ENCODE measurements at places on chromosomes 16 and 17.

DNA sequence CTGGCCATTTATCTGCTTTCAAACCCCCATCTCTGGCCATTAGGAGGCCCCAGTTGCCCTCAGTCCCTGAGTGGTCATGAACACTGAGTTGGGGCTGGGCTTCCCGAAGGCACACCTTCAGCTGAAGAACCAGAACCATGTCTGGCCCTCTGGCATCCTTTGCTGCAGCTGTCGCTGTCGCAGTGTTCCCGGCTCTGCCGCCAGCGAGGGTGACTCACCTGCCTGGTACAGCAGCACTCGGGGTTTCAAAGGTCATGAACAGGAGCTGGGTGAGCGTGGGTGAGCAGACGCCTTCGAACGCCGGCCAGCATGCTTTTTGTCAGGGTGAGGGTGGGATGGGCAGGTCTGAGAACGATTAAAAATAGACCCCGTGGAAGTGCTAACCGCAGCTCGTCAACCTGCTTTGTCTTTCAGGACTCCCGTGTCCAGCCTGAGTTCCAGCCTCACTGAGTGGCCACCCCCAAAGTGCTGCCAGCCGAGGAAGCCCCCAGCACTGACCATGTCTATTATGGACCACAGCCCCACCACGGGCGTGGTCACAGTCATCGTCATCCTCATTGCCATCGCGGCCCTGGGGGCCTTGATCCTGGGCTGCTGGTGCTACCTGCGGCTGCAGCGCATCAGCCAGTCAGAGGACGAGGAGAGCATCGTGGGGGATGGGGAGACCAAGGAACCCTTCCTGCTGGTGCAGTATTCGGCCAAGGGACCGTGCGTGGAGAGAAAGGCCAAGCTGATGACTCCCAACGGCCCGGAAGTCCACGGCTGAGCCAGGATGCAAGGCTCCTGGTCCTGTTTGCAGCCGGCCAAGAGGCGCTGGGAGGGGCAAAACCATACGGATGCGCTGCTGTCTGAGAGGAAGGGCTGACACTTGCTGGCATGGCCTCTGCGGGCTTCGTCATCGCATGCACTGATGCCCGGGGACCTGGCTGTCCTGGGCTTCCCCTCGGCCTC lies 7.6 kb downstream of the SNN start:
- no peak for DNase-seq

DNA sequence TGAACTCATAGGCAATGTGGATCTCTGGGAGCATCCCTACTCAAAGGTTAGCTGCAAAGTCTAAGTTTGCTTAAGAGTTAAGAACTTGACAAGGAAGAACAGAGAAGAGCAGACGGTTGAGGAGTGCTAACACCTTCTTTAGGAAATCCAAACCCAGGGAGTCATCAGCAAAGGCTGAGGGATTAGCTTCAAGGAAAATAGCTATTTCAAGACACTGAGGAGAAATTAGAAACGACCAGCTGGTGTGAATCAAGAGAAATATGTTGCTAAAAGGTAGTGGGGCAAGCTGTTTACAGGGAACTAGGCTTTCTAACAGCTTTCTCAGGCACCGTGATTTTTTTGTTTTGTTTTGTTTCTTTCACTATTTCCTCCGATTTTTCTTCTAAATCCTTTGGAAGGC lies 90.7 kb downstream of the CDH8 start:
- no peak for DNase-seq

DNA sequence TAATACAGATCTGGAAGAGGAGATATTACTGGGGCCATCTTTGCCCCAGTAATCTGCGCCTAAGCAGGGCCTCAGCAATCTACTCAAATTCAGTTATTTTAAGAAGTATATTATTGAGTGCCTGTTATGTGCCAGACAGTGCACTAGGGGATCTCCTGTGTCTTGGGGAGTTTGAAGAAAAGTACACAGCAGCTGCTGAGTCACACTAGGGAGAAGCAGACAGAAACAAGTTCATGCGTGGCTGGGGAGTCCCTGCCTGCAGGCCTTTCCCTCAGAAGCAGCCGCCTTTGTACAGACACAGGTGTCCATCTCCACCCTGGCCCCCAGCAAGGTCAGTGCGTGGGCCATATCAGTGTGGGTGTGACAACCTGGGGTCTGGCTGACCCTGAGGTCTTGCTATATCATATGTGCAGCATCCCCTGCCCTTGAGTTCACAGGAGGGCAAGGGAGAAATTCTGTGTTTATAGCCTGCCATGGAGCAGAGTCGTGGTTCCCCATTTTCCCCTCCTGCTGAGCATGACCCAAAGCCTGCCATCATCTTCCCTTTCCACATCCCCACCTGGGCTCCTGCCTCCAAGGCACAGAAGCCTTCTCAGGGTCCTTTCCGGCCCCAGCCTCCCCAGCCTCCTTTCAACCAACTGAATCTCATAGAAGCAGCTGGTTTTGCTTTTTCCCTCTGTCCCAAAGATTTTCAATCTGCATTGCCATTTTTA lies 229.9 kb upstream of the SDK2 start:
- peak; percentile 12 for DNase-seq

GRCh38 chr17:78672005-78672404 lies 94.8 kb upstream of the DNAH17 start:
- DNase-seq = no peak

- peak; percentile 96 for DNase-seq
Observed at GRCh38 chr17:7834957-7835813, 1.2 kb downstream of the KDM6B start.

DNA sequence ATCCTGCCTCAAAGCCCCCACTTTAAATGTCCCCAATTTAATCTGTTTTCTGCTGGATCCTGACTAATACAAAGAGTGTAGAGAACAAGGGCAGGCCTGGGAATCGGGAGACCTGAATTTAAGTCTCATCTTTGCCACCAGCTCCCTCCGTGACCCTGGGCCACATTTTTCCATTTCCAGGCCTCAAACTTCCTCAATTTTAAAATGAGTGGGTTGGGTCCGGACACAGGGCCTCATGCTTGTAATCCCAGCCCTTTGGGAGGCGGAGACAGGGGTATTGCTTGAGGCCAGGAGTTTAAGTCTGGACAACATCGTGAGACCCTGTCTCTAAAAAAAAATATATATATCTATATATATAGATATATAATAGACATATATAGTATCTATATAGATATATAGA lies 61.4 kb downstream of the SRL start:
- DNase-seq = no peak
